NCI-H446 treated with DMSO at 0.1 percent for 48 hours (cell line): ENCODE measurements at places on chromosomes 4 and X.

DNA sequence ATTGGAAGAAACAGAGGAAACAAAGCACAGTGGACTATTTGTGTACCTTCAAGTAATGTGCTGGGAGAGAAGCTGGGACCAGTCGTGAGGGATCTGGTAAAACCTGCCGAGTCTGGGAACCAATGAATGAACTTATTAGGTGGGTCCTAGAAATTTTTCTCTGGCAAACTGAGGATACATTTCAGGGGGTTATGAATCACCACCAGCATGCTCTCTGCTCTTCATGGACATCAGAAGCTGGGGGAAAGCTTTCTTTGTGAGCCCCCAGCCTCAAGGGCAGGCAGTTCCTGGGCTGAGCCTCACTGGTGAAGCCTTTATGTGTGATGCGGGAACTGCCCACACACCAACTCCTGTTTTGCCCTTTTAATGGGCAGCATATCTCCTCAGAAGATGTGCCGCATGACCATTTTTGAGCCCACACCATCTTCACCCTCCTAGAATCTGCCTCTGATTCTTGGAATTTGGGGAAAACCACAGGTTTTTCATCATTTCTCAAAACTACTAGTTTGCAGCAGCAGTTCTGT is 95.4 kb upstream of the ENPP6 start:
- no peak for DNase-seq

DNA sequence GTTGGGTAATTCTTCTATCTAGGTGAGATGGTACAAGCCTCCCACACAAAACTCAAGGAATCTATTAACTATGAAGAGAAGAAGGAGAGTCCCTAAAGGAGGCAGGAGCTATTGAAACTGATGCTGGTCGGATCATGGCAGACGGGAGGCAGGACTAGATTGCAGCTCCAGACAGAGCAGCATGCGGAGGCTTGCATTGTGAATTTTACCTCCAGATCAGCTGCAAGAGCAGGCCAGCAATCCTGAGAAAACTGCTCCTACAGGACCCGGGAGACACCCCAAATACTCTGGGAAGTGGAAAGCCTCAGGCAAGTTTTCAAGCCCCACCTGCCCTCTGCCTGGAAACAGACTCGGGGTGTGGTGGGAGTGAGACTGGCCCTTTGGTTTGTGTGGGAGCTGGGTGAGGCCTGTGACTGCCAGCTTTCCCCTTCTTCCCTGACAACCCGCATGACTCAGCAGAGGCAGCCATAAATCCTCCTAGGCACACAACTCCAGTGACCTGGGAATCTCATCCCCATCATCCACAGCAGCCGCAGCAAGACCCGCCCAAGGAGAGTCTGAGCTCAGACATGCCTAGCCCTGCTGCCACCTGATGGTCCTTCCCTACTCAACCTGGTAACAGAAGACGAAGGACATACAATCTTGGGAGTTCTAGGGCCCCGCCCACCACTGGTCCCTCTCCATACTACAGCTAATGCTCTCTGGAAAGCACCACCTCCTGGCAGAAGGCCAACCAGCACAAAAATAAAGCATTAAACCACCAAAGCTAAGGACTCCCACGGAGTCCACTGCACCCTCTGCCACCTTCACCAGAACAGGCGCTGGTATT is 30.9 kb downstream of the GATB start:
- DNase-seq: no peak

GRCh38 chr4:128550060-128550459 is 259.4 kb upstream of the JADE1 start:
- DNase-seq: no peak

DNA sequence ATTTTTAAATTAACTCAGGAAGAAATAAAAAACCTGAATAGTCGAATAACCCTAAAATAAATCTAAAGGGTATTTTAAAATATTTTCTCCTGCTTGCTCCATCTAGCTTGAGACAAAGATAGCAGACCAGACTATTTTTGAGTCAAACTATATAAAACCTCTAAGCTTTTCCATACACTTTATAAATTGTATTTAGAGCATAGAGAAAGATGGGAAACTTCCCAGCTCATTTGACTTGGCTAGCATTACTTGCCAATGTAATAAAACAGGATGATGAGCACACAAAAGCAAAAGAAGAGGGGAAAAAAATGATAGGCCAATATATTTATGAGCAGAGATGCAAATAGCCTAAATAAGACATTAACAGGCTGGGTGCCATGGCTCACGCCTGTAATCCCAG is 117.1 kb downstream of the ANAPC4 start:
- no peak for DNase-seq

- peak; percentile 65 for DNase-seq
Measured at GRCh38 chr4:100742045-100742444, 224.2 kb upstream of the EMCN start.

- no peak for DNase-seq
Measured at GRCh38 chrX:97858592-97858991, 974.9 kb downstream of the RPA4 start.

DNA sequence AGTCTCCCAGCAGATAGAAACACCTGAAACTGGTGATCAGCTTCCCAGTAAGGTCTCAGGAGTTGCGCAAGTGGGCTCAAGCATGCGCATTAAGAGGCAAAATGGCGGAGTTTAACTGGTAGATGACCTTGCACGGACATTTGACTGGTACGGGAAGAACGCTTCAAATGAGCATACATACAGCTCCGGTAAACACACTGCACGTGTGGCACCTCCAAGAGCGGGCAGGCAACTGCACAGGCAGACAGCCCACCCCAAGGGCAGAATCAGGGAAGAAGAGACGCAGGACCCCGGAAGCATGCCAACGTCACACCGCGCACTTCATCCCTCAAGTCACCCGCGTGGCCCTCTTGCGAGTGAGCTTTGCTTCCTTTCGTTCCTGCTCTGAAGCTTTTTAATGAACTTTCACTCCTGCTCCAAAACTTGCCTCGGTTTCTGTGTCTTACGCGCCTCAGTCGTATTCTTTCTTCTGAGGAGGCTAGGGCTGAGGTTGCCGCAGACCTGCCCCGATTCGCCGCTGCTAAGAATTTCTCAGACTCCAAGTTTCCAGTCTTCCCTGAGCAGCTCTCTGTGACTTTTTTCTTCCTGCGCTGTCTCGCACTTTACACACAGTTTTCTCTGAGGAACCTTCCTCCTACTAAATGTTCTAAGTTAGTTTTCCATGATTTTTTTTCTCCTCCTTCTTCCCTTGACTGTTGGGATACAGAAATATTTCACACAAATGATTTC is 180.7 kb upstream of the ZFP42 start:
- no peak for DNase-seq

GRCh38 chrX:103488332-103488731 is 31.0 kb downstream of the RAB40A start:
- no peak for DNase-seq

GRCh38 chr4:147963839-147964238 is 232.0 kb downstream of the ARHGAP10 start:
- no peak for DNase-seq

DNA sequence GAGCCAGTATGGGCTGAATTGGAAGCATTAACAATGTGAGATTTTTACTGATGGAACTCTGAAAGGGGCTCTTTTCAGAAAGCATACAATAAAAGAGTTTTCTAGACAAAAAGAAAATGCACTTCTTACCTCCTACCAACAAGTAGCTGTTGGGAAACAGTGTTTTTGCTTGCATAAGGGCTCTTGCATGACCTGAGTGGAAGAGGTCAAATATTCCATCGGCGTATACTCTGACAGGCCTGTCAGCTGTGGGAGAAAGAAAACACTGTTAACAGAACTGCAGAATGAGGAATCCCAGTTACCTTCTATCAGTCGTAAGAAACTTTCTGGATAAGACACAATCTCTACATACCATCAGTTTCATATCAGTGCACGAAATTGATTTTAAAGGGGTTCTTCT is 39.5 kb downstream of the PCYT1B start:
- DNase-seq: no peak

GRCh38 chr4:19300213-19300612 is 951.5 kb upstream of the SLIT2 start:
- DNase-seq: no peak
